ENCODE measurements at places on chromosomes 2 and 18.

- DNase-seq = peak; percentile 23
These were observed 258.1 kb upstream of the RAB12 start for GRCh38 chr18:8351161-8351560.

- DNase-seq = no peak
These were observed 23.6 kb upstream of the CATIP start for GRCh38 chr2:218332920-218333645.

DNA sequence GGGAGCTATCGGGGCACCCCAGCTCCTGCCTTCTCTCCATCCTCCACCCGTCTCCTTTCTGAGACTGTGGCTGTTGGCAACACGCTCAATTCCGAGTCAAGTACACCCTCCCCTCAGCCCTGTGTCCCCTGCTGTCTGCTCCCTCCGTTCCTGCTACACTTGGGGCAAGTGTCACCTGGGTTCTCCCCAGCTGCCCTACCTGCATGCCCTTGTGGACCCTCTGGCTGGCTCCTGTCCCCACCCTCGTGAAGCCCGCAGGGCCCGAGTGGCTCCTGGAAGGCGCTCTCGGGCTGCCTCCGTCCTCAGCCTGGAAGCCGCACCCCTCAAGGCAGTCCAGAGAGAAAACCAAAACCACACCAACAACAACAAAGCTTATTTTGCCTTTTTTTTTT, 33.9 kb downstream of the PDIA6 start:
- no peak for DNase-seq

DNA sequence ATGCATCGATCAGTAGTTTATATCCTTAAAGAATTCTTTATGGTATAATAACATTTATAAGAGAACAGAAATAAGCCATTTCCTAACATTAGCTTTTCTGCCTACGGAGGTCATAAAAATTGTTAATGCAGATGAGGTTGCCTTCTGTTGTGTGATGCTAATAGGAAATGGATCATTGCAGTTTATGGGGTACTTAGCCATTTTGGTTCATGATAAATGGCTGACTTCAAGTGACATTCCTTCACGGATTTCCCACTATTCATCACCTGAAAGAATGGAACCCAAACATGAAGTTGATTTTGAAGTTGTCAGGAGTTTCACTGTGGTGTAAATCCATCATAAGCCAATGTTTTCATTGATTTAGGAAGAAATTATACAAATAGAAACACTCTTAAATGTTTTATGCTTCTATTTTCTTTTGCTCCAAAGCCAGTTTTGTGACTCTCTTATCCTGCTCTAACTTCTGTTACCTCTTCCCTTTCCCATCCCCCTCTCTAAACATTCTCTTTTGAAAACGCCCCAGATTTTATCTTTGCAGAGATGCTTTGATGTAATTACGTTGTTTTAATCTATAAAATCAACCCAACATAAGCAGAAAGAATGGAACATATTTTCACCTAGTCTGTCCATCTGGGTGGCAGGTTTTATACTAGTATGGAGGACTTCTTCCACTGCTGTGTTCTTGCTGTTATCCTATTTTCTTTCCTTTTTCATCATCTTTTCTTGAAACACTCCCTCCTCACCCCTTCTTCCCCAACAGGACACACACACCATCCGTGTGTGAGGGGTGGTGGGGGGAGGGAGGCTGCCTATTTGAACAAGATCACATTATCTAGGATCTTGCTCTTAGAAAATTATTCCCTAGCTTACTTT, 58.2 kb downstream of the GREB1L start:
- peak; percentile 71 for DNase-seq

DNA sequence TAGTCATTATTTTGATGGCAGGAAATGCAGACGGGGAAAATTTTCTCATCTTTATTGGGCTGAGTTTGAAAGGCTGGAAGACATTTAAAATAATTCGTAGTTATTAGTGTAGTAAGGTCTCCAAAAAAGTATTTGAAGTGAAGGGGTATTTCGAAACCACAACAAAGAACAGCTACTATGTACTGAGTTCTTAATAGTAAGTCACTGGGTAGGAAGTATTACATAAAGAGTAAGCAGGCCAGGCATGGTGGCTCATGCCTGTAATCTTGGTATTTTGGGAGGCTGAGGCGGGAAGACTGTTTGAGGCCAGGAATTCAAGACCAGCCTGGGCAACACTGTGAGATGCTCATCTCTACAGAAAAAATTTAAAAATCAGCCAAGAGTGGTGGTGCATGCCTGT, 113.6 kb downstream of the MEP1B start:
- DNase-seq = no peak

All from islet precursor cell (in vitro differentiated cells).